ENCODE measurements at places on chromosomes 3 and 15.

DNA sequence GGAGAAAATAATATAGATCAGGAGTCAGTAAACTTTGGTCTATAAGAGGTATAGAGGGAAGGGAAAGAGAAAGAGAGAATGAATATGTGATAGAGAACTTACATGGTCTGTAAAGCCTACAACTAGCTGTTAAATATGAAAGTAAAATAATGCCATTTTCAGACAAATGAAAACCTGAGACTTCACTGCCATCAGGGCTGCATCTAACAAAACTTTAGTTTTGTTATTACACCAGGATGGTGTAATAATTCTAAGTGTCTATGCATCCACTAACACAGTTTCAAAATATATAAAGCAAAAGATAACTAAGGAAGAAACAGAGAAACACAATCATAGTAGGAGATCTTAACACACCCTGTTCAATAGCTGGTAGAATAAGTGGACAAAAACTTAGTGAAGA is 217.7 kb downstream of the KLF13 start:
- DNase-seq: no peak

- DNase-seq: no peak
Measured at GRCh38 chr3:41819236-41819635, 142.7 kb downstream of the ULK4 start.

DNA sequence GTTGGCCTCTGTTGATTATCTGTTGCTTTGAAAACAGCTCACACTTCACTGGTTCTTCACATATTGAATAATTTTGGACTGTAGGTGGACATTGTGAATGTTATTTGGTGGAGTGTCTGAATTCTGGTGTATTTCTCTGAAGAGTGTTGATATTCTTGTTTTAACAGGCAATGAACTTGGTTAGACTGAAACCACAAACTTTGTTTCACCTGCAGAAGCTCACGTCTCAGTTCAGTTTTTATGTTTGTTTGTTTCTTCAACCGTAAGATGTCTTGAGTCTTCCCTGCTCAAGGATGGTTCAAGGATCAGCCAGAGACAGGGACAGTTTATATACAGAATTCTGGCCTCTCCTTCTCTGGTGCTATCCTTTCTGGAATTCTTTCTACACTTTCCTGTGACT is 43.6 kb downstream of the C3orf20 start:
- no peak for DNase-seq

DNA sequence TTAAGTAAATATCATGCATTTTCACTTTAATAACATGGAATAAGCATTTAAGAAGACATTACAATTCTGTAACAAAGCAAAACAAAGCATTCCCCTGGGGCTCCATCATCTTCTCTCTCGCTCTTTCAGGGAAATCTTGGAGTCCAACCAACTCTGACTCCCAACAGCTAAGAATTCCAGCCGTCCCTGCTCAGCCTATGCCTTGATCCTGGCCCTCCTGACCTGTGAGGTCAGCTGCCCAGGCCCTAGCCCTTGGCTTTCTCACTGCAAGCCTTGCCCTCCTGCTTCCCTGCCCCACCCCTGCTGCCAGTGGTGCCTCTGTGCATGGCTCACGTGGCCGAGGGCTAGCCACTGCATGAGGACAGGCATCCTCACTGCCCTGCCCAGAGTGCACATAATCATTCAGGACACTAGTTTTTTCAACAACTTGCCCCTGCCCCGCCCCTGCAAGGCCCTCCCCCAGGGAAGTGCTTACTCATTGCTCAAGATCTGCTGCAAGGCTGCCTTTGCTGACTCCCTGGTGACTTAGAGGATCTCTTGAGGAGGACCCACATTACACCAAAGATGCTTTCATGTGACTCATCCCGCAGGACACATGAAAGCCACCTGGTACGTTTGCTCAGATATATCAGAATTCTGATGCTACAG is 37.6 kb downstream of the MTMR10 start:
- DNase-seq: no peak

DNA sequence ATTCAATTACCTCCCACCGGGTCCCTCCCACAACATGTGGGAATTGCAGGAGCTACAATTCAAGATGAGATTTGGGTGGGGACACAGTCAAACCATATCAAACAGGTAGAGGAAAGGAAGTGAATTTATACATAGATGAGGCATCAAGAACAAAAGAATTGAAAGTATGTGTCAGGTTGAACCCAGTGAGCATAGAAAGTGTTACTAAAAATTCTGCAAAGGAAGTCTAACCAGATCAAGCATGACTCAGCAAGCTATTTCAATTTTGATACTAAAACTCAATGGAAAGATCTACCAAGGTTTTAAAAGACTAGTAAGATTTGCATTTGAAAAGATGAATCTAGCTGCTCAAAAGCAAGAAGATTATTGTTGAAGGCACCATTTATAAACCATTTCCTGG is 323.0 kb downstream of the ROBO2 start:
- DNase-seq: no peak

DNA sequence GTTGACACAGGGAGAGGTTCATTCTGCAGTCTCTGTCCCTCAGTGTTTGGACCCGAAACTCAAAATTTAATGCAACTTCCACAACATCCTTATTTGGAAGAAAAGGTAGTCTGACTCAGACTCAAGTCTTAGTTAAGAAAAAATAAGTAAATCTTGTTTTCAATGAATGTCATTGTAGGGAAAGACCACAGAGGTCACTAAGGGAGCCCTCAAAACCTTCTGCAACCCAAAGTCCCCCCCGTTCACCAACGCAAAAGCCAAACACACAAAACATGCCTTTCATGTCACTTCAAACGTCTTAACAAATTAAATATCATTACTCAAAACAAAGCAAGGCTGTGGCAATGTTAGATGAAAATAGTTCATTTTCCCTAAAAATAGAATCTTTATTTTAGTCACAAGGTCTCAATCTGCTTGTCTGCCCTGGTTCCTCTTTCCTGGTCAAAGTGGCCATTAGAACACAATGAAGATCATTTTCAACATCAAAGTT is 20.9 kb upstream of the SSUH2 start:
- DNase-seq: no peak

- no peak for DNase-seq
Measured at GRCh38 chr3:108328821-108329486, 32.6 kb downstream of the HHLA2 start.

GRCh38 chr3:187000711-187001151 is 70.4 kb downstream of the ST6GAL1 start:
- no peak for DNase-seq

DNA sequence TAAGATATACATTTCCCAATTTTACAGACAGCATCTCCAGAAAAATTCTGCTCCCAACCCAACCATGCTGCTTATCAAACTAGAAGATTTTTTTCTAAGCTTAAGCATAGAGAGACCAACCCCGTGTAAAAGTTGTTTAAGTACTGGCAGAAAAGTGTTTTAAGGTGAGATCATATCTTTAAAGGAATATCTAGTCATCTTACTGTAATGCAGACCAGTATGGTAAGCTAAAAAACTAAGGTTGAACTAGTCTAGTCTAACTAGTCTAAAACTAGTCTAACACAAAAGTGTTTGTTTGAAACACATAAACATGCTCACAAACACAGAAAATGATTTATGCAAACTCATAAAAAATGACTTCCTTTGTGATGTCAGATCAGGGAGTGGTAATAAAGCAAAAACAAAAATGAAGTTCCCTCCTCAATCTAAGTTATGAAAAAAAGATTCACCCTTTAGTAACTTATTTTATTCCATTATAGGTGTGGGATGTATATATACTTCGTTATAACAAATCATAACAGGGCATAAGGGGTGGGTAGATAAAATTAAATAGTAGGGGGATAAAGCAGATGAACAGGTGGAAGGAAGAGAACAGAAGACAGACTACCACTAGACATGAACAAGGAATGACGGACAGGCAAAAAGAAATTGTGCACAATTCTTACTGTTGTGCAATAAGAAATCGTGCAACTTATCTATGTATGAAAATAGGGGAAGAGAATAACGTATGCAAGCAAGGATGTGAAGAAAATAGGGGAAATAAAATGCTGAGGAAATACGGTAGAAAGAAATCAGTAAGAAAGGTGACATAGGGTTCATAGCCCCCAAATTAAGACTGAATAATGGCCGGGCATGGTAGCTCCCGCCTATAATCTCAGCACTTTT is 10.0 kb downstream of the MYO5A start:
- no peak for DNase-seq

DNA sequence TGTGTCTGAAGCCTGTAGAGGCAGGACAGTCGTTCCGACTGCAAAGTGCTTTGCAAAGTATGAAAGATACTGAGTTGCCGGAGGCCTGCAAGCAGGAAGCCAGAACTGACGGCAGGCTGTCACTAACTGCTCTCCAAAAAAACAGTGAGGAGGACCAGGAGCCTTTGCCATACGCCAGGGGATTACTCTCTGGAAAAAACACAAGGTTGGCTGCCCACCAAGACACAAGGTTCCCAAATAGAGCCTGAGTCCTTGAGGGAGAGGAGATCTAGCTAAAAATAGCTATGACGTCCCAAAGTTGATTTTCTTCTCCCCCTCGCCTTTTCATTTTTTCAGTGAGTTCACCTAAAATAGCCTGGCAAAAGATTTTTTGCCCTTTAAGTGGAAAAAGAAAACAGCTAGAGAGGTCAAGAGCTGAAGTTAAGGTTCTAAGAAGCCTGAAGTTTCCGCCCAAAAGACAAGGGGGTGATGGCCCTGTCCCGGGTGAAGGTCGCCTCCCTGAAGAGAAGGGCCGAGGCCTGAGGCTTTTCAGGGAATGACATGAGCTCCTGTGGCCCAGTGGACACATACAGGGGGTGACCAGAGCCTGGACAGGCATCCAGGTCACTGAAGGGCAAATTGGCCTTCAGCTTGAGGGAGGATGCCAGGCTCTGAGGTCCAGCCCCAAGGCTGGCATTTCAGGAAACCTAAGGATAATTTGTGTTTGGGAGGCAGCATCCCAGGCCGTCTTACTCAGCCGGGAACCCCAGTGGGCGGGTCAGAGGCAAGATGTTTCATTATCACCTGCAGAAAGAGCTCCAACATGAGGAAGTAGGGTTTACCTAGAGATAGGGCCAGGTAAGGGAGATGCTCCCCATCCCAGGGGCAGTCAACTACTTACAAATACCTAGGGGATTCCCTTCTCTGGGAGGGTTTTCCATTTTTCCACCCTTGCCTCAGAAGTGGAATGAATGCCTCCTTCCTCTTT is 44.9 kb upstream of the DGKG start:
- DNase-seq: no peak

DNA sequence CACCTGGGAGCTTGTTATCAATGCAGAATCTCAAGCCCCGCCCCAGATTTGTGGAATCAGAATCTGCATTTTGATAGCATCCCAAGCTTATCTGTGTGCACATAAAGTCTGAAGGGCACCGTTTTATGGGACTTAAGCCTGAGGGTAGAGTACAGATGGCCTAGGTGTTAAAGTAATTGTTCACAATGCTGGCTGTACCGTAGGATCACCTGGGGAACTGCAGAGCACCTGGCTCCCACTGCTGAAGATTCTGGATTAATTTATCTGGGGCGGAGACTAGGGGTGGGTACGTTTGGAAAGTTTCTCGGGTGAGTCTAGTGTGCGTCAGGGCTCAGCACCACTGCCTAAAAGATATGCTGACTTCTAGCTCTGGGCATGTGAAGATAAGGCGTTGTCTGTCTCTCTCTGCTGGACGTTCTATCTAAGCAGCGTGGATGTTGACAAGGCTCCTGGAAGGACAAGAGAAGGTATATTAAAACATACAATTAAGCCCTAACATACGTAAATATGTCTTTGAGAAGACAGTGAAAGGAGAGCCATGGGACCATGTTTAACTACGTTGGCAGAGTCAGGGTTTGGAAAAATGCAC is 63.2 kb upstream of the RASGRP1 start:
- DNase-seq: no peak

- no peak for DNase-seq
Measured at GRCh38 chr3:184745526-184745925, 33.7 kb upstream of the MAGEF1 start.

DNA sequence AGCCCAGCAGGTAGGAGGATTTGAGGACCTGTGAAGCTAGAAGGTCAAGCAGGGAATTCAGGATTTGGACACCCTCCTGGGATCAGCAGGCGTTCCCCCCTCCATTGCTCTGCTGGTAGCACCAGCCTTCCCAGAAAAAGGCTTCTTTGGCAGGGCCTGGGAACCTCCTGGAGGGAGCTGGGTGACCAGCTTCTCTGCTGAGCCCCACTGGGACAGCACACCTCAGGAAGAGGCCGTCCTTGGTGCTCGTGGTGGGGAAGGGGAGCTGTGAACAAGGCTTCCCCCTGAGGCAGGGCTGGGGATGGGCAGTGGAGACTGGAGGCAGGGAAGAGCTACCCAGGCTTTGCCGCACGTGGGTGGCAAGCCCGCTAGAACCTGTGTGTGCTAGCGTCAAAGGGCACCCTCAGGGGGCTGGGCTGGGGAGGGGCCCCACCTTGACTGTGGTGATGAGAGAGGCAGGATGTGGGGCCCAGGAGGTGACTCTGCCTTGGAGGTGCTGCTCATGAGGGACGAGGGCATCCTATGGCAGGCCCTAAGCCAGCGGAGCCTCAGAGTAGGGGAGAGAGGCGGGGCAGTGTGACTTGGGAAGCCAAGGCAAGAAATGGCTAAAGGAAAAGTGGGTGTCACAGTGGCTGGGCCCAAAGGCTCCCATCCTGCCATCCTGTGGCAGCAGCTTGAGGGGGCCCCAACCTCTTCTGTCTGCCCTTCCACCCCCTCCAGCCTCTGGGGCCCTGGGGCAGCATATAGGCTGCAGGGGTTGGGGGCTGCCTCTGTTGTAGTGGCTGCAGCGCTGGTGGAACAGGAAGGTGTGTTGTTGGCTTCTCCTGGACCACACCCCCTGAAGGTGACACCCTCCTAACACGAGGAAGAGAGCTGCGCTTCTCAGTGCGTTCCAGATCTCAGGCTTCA is 20.7 kb downstream of the KLF13 start:
- DNase-seq: no peak

DNA sequence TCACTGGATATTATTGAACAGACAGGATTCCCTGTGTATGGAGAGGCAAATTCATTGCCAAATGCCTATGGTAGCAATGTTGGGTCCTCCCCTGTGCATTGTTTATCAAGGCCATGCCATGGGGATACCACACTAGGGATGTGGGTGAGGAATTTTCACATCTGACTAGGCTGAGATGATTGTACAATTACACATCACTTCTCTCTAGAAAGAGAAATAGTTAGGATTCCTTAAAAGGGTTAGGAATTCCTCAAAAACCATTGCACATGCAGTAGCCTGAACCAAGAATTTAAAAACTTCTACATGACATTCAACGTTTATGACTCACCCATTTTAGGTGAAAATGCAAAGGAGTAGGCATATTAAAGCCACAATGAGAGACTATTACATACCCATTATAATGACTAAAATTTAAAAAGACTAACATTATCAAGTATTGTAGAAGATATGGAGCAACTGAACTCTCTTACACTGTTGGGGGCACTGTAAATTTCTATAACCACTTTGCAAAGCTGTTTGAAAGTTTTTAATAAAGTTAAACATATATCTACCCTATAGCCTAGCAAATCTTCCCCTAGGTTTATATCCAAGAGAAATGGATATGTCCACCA is 175.9 kb downstream of the THRB start:
- DNase-seq: no peak

Data from NCI-H1417 treated with DMSO at 0.1 percent for 48 hours (cell line).